ENCODE measurements at places on chromosomes 7 and 10.
A peak's percentile ranks its signal among the peaks of the same experiment; 100 is the strongest.

DNA sequence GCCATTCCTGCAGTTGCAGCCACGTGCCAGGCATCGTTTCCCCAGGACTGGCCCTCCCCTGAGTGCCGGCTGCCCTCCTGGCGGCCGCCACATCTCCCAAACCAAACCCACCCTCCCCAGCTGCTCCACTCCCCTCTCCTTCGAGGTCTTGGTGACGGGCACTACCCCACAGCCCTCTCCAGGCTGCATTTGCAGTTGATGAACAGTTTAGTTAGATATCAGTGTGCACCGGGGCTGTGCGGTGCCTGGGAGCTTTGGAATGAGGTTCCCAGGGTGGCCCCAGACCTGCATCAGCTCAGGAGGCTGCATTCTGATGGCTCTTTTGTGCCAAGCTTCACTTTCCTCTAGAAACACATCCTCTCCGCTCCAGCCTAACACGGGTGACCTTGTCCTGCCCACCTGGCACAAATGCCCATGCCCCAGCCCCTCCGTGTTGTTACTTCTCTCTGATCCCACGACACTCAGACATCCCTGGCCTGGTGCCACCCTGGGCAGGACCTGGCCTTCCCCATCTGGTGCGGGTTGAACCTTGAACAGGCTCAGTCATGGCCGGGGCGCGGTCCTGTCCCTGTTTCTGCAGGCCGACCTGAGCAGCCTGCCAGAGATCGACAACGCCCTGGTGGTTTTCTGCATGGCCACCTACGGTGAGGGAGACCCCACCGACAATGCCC lies 14.5 kb downstream of the TMEM120A start:
- DNase-seq = no peak

- DNase-seq = no peak
Observed at GRCh38 chr10:123912871-123913270, 21.3 kb upstream of the CPXM2 start.

DNA sequence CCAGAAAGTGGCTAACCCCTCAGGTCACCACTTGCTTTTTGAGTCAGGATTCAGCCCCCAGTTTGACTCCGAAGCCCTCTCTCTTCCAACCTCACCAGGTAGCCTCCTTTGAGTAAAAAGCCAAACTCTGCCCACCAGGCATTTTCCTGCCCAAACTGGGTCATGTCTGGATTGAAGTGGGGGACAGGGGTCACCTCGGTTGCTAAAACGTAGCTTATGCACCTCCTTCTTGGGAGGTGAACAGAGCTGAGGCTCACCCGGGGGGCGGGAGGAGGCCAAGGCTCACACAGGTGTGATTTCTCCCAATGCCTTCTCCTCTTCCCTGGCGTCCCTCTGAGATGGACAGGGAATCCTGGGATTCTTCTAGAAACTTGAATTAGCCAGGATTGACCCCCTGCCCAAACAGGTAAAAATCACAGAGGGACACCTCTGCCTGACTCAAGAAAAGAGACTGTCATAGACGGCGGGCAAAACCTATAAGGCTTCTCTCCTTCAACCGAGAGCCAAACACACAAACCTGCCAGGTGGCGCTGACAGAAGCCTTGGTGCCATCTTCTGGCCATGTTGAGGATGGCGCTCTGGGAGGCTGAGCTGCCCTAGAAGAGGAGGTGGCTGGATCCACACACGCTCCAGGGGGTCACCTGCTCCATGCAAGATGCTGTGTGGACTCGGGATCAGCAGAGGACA lies 51.6 kb downstream of the PRLHR start:
- DNase-seq = peak; percentile 17

GRCh38 chr10:101080933-101081931 lies 19.4 kb downstream of the KAZALD1 start:
- no peak for DNase-seq

DNA sequence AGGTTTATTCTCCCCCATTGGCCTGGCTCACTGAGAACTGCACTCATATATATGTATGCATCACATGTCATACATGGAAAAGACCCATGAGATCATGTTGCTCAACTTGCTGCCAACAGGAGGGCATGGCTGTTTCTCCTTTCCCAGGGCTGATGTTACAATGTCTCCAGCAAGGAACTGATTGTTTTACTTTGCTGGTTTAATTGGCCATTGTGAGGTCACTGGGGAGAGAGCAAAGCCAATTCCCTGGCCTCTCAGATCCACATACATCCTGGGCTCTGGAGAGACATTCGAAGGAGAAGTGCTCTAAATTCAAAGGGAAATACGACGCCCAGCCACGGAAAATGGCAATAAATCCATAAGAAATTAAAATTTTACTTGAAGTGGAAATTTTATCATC lies 287.8 kb downstream of the WDR11 start:
- DNase-seq = no peak

- DNase-seq = no peak
Observed at GRCh38 chr7:72063330-72063729, 348.8 kb downstream of the CALN1 start.

GRCh38 chr10:131065673-131066305 lies 245.7 kb downstream of the TCERG1L start:
- no peak for DNase-seq

DNA sequence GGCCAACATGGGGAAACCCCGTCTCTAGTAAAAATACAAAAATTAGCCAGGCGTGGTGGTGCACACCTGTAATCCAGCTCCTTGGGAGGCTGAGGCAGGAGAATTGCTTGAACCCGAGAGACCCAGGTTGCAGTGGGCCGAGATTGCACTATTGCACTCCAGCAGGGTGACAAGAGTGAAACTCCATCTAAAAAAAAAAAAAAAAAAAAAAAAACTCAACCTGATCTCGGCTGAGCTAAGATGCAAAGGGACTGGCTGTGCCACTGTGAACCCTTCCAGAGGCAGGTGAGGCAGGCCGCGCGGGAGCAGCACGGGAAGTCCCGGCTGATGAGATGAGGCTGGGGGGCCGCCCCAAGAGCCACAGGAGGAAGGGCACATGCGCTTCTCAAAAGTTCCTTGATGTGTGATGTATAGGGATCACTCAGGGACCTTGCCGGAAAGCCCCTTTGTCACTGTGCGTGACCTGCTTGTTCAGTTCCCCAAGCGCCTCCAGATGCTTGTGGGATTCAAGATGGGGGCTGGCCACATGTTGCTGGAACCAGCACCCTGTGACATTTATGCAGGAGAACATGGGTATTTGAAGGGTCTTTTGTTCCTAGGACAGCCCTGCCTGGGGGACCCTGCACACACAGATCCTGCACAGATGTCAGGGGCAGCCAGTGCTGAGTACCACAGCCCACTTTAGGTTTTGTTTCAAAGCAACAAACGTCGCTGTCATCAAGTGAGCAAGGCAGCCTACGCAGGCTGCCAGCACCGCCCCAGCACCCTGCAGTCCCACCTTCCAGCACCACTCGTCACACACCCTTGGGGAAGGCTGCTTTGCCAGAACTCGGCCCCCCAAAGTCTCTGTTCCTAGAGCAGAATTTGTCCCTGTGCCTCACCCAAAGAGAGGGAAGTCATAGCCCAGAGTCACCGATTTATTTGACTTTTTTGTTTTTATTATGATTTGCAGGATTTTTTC lies 74.8 kb upstream of the SH2B2 start:
- DNase-seq = no peak

- no peak for DNase-seq
Observed at GRCh38 chr10:4763513-4763912, 62.5 kb upstream of the AKR1E2 start.

GRCh38 chr7:30625283-30625682 lies 30.6 kb downstream of the GARS1 start:
- no peak for DNase-seq

DNA sequence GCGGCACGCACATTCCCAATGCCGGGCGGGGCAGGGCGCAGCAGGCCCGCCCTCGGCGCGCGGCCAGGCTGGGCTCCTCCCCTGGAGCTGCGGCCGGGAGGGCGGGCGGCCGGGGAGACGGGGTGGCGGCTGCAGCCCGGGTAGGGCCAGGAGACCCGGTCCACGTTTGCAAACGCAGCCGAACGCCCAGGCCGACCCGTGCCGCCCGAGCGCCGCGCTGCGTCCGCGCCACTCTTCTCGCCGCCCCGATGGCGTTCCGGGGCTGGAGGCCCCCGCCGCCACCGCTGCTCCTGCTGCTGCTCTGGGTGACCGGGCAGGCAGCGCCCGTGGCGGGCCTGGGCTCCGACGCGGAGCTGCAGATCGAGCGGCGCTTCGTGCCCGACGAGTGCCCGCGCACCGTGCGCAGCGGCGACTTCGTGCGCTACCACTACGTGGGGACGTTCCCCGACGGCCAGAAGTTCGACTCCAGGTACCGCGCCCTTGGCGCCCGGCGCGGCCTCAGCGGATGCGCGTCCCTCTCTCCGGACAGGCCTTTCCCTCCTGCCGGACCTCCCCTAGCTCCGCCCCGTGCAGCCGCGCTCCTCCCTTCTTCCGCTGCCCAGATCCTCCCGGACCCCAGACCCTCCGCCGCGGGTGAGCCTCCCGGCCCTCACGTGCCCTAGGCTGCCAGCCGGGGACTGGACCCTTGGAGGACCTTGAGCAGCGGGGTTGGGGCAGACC lies at the start of gene FKBP9:
TSS of gene FKBP9 (plus strand) at position 115 of the 720 bp plus-strand sequence. CDS start at position 249, 134 bp downstream.
- DNase-seq = peak; percentile 89

DNA sequence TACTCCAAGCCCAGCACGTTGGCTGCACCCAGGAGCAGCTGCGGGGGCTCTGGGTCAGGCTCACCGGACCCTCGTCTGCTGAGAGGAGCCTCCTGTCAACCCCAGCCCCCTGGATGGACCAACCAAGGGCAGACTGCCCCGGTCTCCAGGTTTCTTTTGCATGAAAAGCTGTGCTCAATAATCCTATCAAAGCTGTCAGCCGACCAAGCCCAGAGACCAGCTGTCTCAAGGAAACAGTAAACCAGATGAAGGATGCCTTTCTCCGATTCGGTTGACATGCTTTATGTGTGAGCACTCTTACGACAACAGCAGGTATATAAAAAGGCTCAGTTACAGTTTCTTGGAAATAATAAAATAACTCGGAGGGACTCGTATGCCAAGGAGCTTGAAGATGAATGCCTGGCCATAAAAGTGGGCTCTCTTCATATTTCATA lies 71.6 kb upstream of the BAIAP2L1 start:
- DNase-seq = no peak

DNA sequence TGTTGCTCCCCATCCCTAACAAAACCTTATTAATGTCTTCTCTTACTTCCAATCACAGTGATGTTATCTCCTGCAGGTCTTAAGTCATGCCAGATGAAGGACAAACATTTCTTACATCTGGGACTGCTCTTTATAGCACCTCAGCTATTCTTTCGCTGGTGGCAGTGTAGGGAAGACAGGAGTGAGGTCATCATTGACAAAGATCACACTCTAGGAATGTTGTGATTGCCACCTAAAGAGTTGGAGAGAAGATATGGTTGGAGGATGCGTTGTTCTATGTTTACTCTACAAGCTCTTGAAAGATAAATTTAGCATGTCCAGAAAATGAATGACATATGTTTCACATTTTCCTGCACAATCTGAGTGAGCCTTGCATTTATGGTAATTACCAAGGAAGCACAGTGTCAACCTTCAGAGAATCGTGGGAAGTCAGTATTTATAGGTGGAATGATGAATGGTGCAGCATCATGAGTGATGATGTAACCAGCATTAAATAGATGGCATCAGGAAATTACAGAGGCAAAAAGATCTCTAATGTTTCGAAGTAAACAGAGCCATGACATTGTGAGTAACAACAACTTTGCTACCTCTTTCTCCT lies 188.1 kb upstream of the STEAP1 start:
- DNase-seq = no peak
